ENCODE measurements at places on chromosomes 6 and 20.

GRCh38 chr6:159716247-159717096 is 10.8 kb upstream of the WTAP start:
- DNase-seq = no peak

DNA sequence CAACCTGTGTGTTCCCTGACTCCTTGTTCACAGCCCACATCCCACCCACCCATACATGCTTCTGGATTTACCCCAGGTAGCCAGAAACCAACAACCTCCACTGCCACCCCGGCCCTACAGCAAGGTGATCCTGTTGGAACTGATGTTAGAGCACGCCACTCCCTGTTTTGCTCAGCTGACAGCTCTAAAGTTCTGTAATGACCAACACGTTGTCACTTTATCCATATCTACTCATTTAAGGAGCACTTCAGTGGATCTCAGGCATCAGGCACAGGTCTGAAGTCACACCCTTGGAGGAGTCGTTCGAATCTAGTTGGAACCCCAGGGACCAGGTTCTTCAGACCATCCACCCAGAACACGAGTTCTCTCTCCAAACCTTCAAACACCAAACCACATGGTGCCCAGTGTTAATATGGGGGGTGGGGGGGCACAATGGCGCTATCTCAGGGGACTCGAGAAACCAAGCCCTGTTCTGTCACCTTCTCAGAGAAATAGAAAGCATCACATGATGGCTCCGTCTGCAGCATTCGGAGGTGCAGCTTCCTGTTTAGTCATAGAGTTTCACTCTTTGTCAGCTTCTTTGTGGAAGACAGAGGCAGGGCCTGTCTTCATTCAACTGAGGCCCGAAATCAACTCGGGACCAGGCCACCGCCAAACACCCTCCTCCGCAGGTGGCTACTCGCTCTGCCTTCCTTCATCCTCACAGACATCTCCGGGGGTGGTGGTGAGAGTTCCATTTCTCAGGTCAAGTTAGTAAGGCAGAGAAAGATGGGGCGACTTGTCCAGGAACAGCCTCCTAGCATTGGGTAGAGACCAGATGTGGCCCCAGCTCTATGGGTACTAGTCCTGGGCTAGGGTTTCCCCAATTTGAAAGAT is 142.2 kb downstream of the NFATC2 start:
- DNase-seq = no peak

GRCh38 chr6:161141173-161141572 is 132.7 kb downstream of the AGPAT4 start:
- DNase-seq = no peak

DNA sequence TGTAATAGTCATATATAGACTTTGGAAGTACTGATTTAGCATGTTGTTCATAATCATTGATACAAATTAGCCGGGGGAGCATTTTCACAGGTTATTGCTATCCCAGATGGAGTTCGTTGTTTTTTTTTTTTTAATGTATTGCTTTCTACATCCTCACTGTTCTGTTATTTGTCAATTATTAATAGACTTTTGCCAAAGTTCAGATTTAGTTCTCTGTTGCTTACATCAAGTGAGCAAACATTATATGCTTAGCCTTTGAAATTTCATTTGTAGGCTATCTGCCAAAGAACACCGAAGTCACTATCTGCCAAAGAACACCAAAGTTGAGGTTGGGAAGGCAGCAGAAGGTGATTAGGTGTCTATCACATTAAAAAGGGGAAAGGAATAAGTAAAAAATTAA is at the start of gene HAO1:
TSS of gene HAO1 (minus strand) at position 118 of the 400 bp plus-strand sequence. CDS start at position 82, 36 bp downstream.
- DNase-seq = no peak

DNA sequence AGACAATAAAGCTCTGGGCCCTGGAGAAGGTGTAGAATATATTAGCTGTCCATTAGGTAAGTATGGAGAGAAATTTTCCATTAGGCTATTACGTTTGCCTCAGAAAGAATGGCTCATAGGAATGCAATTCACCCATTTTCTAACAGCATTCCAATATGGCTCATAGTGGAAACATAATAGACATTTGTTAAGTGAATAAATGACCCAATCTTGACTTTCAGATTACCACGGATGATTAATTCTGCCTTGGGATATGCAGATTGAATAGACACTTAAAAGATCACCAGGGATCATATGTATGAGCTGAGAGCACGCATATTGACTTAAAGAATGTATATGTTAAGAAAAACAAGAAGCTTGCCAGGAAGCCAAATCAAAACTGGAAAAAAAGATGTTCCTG is 209.1 kb upstream of the CDYL start:
- DNase-seq = no peak

Measured in SK-N-MC (cell line).